Progenitor cell of endocrine pancreas (in vitro differentiated cells): ENCODE measurements at places on chromosomes 13 and 19. TPM values are rescaled to one million over a fixed set of nuclear protein-coding genes. Genes with fewer than 3 reads are reported as not detected.

Gene ZNF737
- total RNA-seq = 46.8 and 56.6 TPM in 2 replicates

Gene FAM174C
- total RNA-seq = 30.0 and 31.8 TPM in 2 replicates

Gene ZNF66
- total RNA-seq = 30.6 and 31.2 TPM in 2 replicates

Gene CDC42EP5
- 1.6 and 2.1 TPM in 2 replicates for total RNA-seq

Gene JAK3
- 0.74 and 0.95 TPM in 2 replicates for total RNA-seq

Gene UGGT2
- 45.1 and 49.2 TPM in 2 replicates for total RNA-seq

Gene MEIOSIN
- total RNA-seq = not detected in 2 replicates

Gene NLRP9
- not detected in 2 replicates for total RNA-seq

Gene CYP4F8
- not detected in 2 replicates for total RNA-seq

Gene COL4A1
- total RNA-seq = 81.3 and 90.8 TPM in 2 replicates

Gene KLK15
- not detected in 2 replicates for total RNA-seq

Gene SMIM17
- total RNA-seq = 0.72 and 0.80 TPM in 2 replicates

Gene NLRP7
- total RNA-seq = not detected in 2 replicates
